ENCODE measurements at places on chromosomes 4 and X.

GRCh38 chrX:151912221-151912620 lies 468 bp upstream of the MAGEA4 start:
- no peak for DNase-seq

- DNase-seq: peak; percentile 33
Measured at GRCh38 chr4:109977854-109978501, 65.3 kb downstream of the EGF start.

DNA sequence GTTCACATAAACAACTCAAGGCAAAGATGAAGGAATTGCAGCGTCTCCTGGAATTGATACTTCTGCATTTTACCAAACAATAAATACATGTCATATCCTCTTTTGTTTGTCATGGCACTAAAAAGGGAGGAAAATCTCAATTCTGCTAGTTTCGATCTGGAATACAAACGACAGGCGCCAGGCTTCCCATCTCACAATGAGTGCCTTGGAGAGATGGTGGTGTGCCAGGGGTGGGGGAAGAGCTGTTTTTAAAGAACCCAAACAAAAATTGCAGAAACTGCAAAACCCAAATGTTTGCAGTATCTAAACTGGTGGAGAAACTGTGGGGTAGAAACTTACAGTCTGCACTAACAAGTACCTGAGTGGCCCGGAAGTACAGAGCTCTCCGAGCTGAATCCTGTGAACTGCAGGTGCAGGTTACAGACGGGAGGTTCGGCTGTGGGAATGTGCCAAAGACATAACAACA lies 53.0 kb upstream of the KLF3 start:
- DNase-seq: no peak

GRCh38 chrX:120087289-120088017 lies 10.0 kb upstream of the RHOXF2B start:
- no peak for DNase-seq

DNA sequence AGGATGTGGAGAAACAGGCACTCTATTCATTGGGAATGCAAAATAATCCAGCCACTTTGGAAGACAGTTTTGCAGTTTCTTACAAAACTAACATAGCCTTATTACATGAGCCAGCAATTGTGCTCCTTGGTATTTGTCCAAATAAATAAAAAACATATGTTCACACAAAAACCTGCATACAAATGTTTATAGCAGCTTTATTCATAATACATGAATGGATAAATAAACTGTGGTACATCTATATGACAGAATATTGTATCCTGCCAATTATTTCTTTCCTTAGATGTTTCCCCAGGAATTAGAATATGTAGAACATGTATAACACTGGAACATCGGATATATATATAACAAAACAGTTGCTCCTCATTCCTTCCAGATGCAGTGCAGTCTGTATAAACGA lies 57.7 kb upstream of the VEGFC start:
- no peak for DNase-seq

GRCh38 chr4:68954126-68954525 lies 2.5 kb upstream of the UGT2A3 start:
- no peak for DNase-seq

DNA sequence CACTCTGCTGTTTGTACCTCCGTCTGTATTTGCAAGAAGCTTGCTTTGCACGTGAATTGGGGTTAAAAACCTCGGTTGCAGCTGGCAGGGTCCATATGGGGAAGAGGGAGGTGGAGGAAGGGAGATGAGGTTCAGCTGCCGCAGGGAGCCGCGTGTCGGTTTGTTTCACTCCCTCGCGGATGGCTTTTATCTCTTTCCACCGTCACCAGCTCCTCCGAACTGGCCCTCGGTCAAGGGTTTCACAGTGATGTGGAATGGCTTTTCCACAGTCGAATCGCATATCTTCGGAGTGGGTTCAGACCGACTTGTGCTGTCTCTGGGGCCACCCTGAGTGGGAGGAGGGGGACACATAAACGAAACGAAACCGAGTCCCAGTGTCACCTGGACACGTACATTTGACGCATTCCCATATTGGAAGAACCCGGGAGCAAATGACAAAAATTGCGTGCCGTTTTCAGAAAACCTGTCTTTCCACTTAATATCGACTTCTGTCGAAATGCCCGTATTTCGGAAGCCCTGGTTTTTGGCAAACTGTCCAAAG lies 929 bp downstream of the ZBTB33 start:
- DNase-seq: peak; percentile 0
